ENCODE measurements at places on chromosomes 12 and 14. TPM values are rescaled to one million over a fixed set of nuclear protein-coding genes. Genes with fewer than 3 reads are reported as not detected.

Gene CCDC198
- total RNA-seq = under 0.01 TPM

Gene FZD10
- not detected for total RNA-seq

Gene MYF6
- total RNA-seq = not detected

Gene PRH2
- not detected for total RNA-seq

Gene NPFF
- total RNA-seq = not detected

Gene RND1
- total RNA-seq = 0.28 TPM

Gene ZNF385A
- 0.77 TPM for total RNA-seq

Gene BLTP3B
- total RNA-seq = 45.7 TPM

Gene KRT2
- total RNA-seq = not detected

Gene SIX4
- total RNA-seq = 8.1 TPM

Gene REP15
- total RNA-seq = 2.9 TPM

Gene RNASE11
- not detected for total RNA-seq

Gene HOXC6
- under 0.01 TPM for total RNA-seq

Gene KCNH5
- total RNA-seq = under 0.01 TPM

Gene C3AR1
- 0.56 TPM for total RNA-seq

Gene MYO1H
- not detected for total RNA-seq

Gene BCAT1
- total RNA-seq = 186 TPM

Gene CLEC12A
- total RNA-seq = not detected

Gene IFI27L2
- total RNA-seq = 91.6 TPM

Gene IRAK3
- total RNA-seq = 3.5 TPM

Gene KCNJ8
- total RNA-seq = 62.0 TPM

Gene KERA
- total RNA-seq = not detected

Gene RCOR1
- 10.4 TPM for total RNA-seq

Gene ERO1A
- 79.6 TPM for total RNA-seq

Gene IL23A
- total RNA-seq = 0.28 TPM

Gene SPX
- total RNA-seq = 0.38 TPM
